Uterine smooth muscle cell (primary cell): ENCODE measurements at places on chromosomes 3 and 15. TPM values are rescaled to one million over a fixed set of nuclear protein-coding genes. Genes with fewer than 3 reads are reported as not detected.

The ATP13A4 gene
- 0.50 and 0.55 TPM in 2 replicates for total RNA-seq

The PP2D1 gene
- not detected in 2 replicates for total RNA-seq

The SMCO1 gene
- total RNA-seq = not detected in 2 replicates

The CSTA gene
- 0.11 and 1.1 TPM in 2 replicates for total RNA-seq

The RETNLB gene
- not detected in 2 replicates for total RNA-seq

The CCDC39 gene
- 0.12 TPM in 1 of 2 replicates, not detected in the other for total RNA-seq

The XCR1 gene
- under 0.01 TPM in 1 of 2 replicates, not detected in the other for total RNA-seq

The STRIT1 gene
- total RNA-seq = not detected in 2 replicates

The GABRB3 gene
- total RNA-seq = 1.2 and 2.7 TPM in 2 replicates

The AHSG gene
- not detected in 2 replicates for total RNA-seq

The UBA7 gene
- 32.4 and 52.2 TPM in 2 replicates for total RNA-seq

The SPTSSB gene
- total RNA-seq = under 0.01 and 20.3 TPM in 2 replicates

The A4GNT gene
- not detected in 2 replicates for total RNA-seq
